NCI-H2171 treated with DMSO at 0.1 percent for 48 hours (cell line): ENCODE measurements at places on chromosomes 12 and 14.

- peak; percentile 79 for DNase-seq
These were observed 90.2 kb upstream of the RESF1 start for GRCh38 chr12:31868965-31869364.

GRCh38 chr14:85897808-85898207 lies 367.9 kb downstream of the FLRT2 start:
- no peak for DNase-seq

- DNase-seq = no peak
These were observed 139.2 kb downstream of the RBM19 start for GRCh38 chr12:113826805-113827538.

DNA sequence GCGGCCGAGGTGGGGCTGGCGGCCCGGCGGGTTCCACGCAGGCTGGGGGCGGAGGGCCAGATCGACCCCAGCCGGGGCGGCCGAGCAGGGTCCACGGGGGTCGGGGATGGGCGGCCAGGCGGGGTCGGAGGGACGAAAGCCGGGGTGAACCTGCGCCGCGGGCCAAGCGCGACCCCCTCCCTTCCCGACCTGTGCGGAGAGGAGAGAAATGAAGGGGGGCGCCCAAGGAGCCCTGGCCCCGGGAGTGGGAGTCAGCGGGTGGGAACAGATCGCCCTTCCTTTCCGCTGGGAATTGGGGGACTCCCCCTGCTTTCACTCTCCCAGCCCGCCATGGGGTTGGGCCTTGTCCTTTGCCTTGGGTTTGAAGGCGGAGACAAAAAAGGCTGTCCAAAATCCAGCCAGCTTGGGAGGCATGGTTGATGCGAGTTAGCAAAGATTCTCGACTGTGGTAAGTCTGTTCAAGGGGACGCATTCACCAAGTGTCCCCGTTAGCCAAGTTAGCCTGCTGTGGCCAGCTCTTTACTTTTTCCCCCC lies 559 bp upstream of the CKAP4 start:
- DNase-seq = peak; percentile 29

GRCh38 chr14:29558516-29558915 lies 369.1 kb downstream of the PRKD1 start:
- no peak for DNase-seq

- no peak for DNase-seq
These were observed 31.7 kb downstream of the ANO2 start for GRCh38 chr12:5913387-5913786.

DNA sequence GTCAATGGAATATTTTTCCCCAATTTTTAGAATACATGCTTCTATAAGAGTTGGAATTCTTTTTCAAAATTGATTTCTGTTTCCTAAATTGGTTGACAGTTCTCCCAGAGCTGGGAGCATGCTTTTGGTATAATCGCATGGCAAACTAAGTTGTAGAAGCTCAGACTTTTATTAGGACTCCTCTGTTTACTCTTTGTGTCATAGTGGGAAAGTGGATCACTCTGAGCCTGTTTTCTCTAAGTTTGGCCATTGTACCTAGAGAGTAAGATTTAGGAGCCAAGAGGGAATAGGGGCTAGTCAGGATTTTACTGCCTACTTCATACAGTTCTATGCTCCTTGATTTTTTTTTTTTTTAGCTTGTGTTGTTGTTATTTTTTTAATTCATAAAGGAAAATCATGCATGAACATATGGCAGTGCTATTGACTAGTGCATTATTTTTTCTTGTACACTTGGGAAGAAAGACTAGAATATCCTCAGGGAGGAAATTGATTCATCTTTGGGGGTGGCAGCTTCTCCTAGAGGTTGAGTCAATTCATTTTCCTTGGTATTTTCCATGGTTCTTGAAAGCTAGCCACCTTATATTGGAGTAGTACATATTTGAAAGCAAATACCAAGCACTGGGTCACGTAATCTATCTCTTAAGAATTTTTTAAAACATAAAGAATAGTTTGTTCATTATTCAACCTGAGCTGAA lies 77.7 kb upstream of the TRAF3 start:
- peak; percentile 20 for DNase-seq

DNA sequence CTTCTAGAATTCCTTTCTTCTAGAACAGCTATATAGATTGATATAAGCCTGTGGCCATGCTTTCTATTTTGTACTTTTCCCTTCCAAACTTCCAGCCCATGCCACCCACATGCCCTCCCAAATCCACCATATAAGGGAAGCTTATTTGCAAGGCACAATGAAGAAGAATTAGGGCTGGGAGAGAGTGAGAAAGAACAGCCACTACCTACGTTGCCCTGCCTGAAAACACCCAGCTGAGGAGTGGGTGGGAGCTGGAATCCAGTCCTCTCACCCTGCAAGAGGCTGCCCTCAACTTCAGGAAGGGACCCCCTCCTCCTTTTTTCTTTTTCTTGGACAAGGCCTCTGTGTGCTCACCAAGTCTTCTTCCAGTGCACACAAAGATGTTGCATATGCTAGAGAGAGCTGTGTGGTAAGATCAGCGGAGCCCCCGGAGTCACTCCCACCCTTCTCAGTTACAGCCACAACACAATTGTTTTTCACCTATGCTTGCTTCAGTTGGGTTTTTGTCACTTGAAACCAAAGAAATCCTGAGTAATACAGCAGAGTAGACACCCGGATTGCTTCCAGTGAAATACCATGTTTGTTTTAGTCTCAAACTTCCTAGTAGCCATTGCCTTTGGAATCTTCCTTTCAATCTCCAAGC lies 38.8 kb downstream of the CDKL1 start:
- no peak for DNase-seq

DNA sequence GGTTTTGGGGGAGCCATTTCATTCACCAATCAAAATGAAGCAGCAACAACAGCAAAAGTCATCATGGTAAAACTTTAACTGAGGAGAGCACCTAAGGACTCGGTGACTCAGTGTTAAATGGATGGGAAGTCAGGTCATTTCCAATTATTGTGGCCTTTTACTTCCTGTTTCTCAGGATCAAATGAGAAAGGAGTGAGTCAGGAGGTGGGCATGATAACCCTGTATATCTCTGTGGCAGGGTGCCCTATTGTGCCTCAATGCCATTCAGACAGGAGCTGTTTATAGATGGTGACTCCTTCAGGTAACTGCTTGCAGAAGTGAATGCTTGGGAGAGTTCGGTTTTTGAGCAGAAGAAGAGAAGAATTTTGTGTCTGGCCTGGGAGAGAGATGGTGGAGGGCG lies 135.5 kb upstream of the CPM start:
- DNase-seq = no peak

- peak; percentile 37 for DNase-seq
These were observed 46.0 kb upstream of the PLEKHG6 start for GRCh38 chr12:6264402-6265037.

DNA sequence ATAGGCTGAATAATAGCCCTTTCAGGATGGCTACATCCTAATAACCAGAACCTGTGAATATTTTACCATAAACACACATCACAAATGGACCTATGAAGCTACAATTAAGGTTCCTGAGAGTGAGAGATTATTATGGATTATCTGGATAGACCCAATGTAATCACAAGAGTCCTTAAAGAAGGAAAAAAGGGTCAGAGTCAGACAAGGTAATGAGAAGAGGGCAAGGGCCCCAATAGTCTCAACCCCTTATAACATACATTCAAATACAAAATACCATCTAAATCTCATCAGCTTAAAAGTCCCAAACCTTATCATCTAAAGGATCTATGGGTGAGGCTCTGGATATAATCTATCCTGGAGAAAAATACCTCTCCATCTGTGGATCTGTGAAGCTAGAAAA lies 64.7 kb downstream of the GARIN6 start:
- DNase-seq = no peak

DNA sequence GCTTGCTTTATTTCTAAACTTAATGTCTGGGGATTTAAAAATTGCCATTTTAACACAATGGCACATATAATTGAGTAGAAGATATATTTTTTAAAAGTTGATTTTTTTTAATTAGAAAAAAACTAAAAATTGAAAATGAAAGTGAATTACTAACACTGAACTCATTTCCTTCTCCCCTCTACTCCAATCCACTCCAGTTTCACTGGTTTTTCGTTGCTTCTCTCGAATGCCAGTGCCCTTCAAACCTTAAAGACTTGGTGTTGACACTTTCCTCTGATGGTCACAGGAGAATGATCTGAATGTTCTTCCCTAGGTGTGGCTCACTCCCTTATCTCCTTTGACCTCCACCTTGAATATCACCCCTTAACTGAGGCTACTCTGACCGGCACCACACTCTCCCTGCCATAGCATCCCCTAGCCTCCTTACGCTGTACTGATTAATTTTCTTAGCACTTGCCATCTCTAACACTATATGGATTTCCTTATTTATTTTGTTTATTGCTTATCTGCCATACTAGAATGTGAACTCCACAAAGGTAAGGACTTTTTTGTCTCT lies 107.1 kb downstream of the LIN7A start:
- no peak for DNase-seq

DNA sequence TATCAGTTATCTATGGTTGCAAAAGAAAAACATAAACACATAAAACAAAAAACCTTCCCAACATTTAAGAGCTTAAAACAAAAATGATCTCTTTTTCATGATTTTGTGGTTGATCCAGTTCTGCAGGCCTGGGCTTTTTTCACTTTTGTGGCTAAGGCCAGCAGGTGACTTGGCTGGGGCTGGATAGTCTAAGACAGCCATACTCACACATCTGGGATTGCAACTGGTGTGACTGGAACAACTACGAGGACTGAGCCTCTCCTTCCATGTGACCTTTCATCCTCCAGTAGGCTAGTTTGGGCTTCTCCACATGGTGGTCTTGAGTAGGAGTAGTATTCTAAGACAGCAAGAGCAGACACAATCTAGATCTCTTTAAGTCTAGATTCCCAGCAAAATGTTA lies 7.2 kb upstream of the PKP2 start:
- DNase-seq = no peak

GRCh38 chr14:37824939-37825712 lies 229.7 kb downstream of the TTC6 start:
- DNase-seq = peak; percentile 19

DNA sequence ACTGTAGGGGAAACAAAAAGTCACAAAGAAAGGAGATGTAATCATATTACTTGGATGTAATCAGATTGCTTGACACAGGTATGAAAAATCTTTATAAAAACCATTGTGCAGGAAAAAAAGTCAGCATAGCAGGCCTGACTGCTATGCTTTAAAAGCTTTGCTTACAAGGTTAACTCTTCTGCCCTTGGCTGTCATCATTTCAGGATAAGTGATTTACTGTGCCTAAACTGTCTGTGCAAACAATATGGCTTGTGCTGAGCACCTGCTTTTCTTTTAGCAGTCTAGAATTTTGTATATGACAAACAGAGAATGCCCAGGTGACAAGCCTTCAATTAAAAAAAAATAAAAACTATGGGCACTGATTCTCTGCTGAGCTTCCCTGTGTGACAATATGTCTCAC lies 63.8 kb upstream of the PLEKHG7 start:
- peak; percentile 52 for DNase-seq
